Lung (tissue), 17 donors: ENCODE measurements at places on chromosomes 16 and 17. TPM values are rescaled to one million over a fixed set of nuclear protein-coding genes. Genes with fewer than 3 reads are reported as not detected.
A peak's percentile ranks its signal among the peaks of the same experiment; 100 is the strongest.

Gene PSMD11
- total RNA-seq = 74.1 TPM

- H3K36me3 ChIP-seq = no peaks in the 10 kb centered on the region
- H3K27ac ChIP-seq = no peak overlapping the region
- peaks cover 44% of the 10 kb centered on the region for H3K4me1 ChIP-seq
Measured at GRCh38 chr17:7352910-7353635, 1.1 kb downstream of the KCTD11 start.

- H3K4me3 ChIP-seq = no peak overlapping the region
- H3K4me1 ChIP-seq = no peaks in the 10 kb centered on the region
- peaks cover 1% of the 10 kb centered on the region for H3K36me3 ChIP-seq
- DNase-seq = no peak
- H3K27ac ChIP-seq = no peak overlapping the region
Measured at GRCh38 chr16:87948119-87948545, 3.1 kb upstream of the BANP start.

DNA sequence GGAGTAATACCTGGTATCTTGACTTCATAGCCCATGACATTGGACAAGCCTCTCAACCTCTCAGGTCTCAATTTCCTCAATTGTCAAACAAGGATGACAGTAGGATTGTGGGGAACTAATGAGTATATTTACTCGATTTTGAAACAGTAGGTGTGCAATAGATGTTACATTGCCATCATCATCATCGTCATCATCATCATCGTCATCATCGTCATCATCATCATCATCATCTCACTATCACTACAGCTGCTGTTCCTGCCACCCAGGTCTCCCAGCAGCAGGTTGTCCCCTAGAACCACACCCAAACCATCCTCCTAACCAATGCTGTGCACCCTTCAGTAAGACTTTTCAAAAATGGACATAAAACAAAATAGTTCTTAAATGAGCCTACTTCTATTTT lies 24.8 kb upstream of the CDRT4 start:
- peak overlapping the region; percentile 54 for H3K27ac ChIP-seq
- no peaks in the 10 kb centered on the region for H3K4me1 ChIP-seq
- no peak overlapping the region for H3K4me3 ChIP-seq
- no peak for DNase-seq
- no peaks in the 10 kb centered on the region for H3K27me3 ChIP-seq

DNA sequence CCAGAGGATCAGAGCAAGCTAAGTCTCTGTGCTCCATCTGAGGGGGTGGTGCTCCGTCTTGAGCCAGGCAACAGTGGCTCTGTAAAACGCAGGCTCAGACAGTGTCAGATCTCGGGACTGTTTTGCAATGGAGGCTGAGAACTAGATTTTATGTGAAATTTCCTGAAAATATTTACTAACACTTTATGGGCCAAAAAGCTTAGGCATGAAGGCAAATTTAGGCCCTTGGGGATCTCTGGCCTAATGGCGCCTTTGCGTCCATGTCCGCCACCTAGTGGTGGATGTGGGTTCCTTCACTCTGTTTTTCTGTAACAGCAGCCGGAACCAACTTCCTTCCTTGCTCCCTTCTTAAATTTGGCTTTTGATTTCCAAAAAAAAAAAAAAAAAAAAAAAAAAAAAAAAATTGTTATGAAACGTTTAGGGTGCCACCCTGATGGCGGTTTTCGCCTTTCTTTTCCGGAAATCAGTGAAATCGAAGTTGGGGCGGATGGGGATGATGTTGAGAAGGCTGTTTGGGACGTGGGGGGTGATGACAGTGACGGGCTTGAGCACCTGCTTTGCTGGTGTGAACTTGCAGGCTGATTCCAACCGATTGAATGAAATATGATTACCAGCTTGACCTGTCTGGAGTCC lies 14.0 kb upstream of the ELAC2 start:
- H3K36me3 ChIP-seq = no peaks in the 10 kb centered on the region
- DNase-seq = peak; percentile 59
- no peak overlapping the region for H3K27ac ChIP-seq
- no peaks in the 10 kb centered on the region for H3K27me3 ChIP-seq

GRCh38 chr16:50079397-50080140 lies 13.8 kb downstream of the HEATR3 start:
- no peak overlapping the region for H3K4me3 ChIP-seq
- H3K4me1 ChIP-seq = no peaks in the 10 kb centered on the region
- DNase-seq = no peak
- no peak overlapping the region for H3K27ac ChIP-seq

Gene CORO7
- 86.2 TPM for total RNA-seq

- H3K4me1 ChIP-seq = no peaks in the 10 kb centered on the region
- H3K36me3 ChIP-seq = no peaks in the 10 kb centered on the region
- DNase-seq = no peak
Measured at GRCh38 chr17:11244776-11245175, 3.8 kb downstream of the SHISA6 start.

Gene MEAK7
- 16.9 TPM for total RNA-seq
